Endothelial cell of umbilical vein (primary cell): ENCODE measurements at places on chromosomes 3 and 15. TPM values are rescaled to one million over a fixed set of nuclear protein-coding genes. Genes with fewer than 3 reads are reported as not detected.

ATP2B2 gene
- not detected in 2 replicates for total RNA-seq

CEP152 gene
- total RNA-seq: 13.8 and 15.7 TPM in 2 replicates

USP13 gene
- total RNA-seq: 21.1 and 24.0 TPM in 2 replicates

KCNMB2 gene
- not detected in 2 replicates for total RNA-seq

NMNAT3 gene
- 0.12 and 0.60 TPM in 2 replicates for total RNA-seq

DNA sequence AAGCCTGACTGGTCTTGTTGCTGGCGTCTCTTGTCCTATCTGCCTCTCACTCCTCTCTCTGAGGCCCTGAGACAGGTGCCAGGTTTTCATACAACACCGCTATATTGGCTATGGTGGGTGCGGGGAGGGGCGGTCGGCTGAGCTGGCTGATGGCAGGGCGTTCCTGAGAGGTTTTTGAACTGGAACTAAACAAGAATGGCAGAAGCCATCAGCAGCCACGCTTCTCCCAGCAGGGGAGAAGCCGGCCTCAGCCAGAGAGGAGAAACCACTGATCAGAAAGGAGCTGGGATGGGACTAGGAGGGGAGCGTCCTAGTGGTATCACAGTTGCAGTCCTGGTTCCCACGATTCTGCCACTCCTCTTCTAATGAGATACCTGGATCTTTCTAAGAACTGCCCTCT is 89.9 kb upstream of the PRR23E start:
- no peak overlapping the region for H3K4me3 ChIP-seq
- no peak for DNase-seq

GRCh38 chr3:15805756-15806266 is 8.0 kb upstream of the ANKRD28 start:
- no peaks in the 10 kb centered on the region for H3K27me3 ChIP-seq
- peak; percentile 90 for DNase-seq
- H3K4me1 ChIP-seq: peaks cover 15% of the 10 kb centered on the region
- peak overlapping the region; percentile 37 for H3K27ac ChIP-seq
- H3K36me3 ChIP-seq: no peaks in the 10 kb centered on the region
- H3K4me3 ChIP-seq: no peak overlapping the region

DNA sequence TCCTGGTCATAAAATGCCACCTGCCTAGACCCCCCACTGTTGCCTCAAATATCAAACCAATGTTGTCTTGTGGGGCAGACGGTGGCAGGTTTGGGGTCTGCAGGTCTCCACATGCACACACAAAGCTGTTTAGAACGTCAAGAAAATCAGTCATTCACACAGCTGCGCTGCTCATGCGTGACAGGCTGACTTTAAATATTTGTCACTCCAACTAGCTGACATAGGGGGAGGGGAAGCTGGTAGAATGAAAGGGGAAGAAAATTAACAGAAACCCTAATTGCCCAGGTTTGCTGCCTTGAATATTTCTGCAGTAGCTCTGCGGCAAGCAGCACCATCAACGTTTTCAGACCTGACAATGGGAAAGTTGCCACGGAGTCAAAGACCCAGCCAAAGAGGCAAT is 201.8 kb downstream of the ABHD5 start:
- H3K4me1 ChIP-seq: peaks cover 9% of the 10 kb centered on the region
- no peak for DNase-seq
- peaks cover 29% of the 10 kb centered on the region for H3K27me3 ChIP-seq
- no peaks in the 10 kb centered on the region for H3K36me3 ChIP-seq
- H3K27ac ChIP-seq: no peak overlapping the region

- no peak overlapping the region for H3K27ac ChIP-seq
- H3K4me3 ChIP-seq: no peak overlapping the region
- no peaks in the 10 kb centered on the region for H3K27me3 ChIP-seq
- peaks cover 5% of the 10 kb centered on the region for H3K36me3 ChIP-seq
- H3K4me1 ChIP-seq: peaks cover 5% of the 10 kb centered on the region
These were observed 28.9 kb downstream of the PDCD10 start for GRCh38 chr3:167705840-167706239.

- H3K27ac ChIP-seq: no peak overlapping the region
- DNase-seq: no peak
- H3K4me1 ChIP-seq: no peaks in the 10 kb centered on the region
- no peaks in the 10 kb centered on the region for H3K27me3 ChIP-seq
- H3K36me3 ChIP-seq: peaks cover 8% of the 10 kb centered on the region
These were observed 96.3 kb downstream of the STT3B start for GRCh38 chr3:31629054-31629453.

GRCh38 chr3:11077466-11077865 is 76.8 kb upstream of the HRH1 start:
- H3K4me3 ChIP-seq: no peak overlapping the region
- DNase-seq: no peak
- no peaks in the 10 kb centered on the region for H3K4me1 ChIP-seq
- no peak overlapping the region for H3K27ac ChIP-seq

GRCh38 chr3:4021162-4021561 is 221.9 kb downstream of the LRRN1 start:
- no peak overlapping the region for H3K4me3 ChIP-seq
- no peaks in the 10 kb centered on the region for H3K27me3 ChIP-seq
- no peaks in the 10 kb centered on the region for H3K36me3 ChIP-seq
- H3K4me1 ChIP-seq: no peaks in the 10 kb centered on the region

DNA sequence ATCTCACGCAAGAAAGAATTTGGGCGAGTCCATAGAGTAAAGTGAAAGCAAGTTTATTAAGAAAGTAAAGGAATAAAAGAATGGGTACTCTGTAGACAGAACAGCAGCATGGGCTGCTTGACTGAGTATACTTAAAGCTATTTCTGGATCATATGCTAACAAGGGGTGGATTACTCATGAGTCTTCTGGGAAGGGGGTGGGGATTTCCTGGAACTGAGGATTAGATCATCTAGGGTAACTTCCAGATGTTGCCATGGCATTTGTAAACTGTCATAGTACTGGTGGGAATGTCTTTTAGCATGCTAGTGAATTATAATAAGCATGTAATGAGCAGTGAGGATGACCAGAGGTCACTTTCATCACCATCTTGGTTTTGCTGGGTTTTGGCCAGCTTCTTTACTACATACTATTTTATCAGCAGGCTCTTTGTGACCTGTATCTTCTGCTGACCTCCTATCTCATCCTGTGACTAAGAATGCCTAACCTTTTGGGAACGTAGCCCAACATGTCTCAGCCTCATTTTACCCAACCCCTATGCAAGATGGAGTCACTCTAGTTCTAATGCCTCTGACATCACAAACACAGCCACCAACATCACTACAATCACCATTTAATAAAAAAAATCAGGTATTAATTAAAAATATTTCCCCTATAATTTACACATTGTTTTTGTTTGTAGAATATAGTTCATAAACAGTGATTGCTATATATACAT is 890.7 kb upstream of the EPHA6 start:
- DNase-seq: peak; percentile 78
- no peaks in the 10 kb centered on the region for H3K27me3 ChIP-seq
- peak overlapping the region; percentile 76 for H3K27ac ChIP-seq
- no peaks in the 10 kb centered on the region for H3K36me3 ChIP-seq
